ENCODE measurements at places on chromosomes 6 and 20.

- DNase-seq: no peak
Observed at GRCh38 chr20:6857927-6858326, 90.4 kb downstream of the BMP2 start.

- DNase-seq: peak; percentile 37
Observed at GRCh38 chr6:137353346-137353745, 134.2 kb upstream of the IFNGR1 start.

GRCh38 chr20:20498076-20498861, 130.4 kb downstream of the INSM1 start:
- DNase-seq: no peak

- DNase-seq: no peak
Observed at GRCh38 chr6:167306401-167306998, 15.4 kb downstream of the UNC93A start.

DNA sequence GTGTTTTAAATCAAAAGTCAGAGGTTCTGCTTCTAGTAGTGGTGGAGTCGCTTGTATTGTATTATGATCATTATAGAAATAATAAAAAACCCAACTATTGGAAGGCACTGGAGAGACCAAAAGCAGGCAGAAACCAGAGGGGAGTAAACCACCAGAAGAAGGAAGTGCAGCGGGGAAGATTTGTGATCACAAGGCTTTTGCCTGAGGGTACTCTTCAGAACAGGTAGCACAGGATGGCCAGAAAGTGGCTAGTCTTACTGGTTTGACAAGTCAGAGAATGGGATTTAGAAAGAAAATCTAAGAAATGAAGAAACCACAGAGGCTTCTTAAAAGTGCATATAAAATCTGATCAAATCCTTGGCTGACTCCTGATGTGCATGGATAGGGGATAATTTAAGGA, 24.0 kb downstream of the MAPK13 start:
- no peak for DNase-seq

DNA sequence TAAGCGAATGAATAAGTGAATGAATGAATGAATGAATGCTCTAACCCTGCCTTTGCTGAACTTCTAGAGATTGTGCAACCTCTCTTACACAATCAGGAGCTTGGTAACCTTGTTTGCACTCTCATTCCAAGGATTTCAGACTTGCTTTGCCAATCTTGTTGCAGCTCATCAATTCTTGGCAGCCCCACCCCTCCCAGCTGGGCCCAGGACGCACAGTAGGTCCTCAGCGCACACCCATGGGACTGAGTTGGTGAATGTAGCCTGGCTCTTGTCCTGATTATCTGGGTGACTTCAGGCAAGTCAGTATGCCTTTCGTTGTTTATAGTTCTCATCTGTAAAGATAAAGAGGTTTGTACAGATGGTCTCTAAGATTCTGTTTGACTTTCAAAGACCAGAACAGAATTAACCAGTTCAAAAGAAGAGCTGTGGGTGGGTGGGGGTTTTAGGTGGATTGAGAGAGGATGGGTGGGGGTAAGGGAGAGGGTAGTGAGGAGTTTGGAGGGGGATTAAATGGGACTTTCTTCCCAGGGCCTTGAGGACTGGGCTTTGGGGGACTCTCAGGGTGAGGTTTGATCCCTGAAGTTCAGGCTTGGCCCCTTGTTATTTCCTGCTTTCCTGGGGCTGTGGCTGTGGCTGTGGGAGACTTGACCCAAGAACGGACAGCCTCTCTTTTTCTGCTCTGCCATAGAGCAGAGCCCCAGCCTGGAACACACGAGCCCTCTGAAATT, 33.2 kb downstream of the VEGFA start:
- no peak for DNase-seq

GRCh38 chr20:25148181-25148981, 47.1 kb upstream of the ENTPD6 start:
- DNase-seq: peak; percentile 48

- no peak for DNase-seq
Observed at GRCh38 chr20:12466915-12467314, 541.9 kb upstream of the SPTLC3 start.

DNA sequence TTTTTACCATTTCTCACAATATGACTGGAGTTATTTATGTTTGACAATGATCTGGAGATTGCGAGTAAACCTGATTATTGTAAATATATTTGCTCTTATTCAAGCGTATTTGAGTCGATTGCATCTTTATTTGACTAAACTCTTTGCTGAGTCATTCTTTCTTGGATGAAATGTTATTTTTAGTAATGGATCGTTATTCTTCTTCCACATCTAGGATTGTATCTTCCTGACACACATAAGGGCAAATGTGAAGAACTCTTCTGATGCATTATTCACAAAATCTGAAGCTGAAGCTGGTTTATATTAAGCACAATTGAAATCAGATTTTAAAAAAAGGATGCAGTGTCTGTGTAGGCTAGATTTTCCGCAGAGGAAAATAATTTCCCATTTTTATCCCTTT, 68.2 kb downstream of the SEL1L2 start:
- no peak for DNase-seq

DNA sequence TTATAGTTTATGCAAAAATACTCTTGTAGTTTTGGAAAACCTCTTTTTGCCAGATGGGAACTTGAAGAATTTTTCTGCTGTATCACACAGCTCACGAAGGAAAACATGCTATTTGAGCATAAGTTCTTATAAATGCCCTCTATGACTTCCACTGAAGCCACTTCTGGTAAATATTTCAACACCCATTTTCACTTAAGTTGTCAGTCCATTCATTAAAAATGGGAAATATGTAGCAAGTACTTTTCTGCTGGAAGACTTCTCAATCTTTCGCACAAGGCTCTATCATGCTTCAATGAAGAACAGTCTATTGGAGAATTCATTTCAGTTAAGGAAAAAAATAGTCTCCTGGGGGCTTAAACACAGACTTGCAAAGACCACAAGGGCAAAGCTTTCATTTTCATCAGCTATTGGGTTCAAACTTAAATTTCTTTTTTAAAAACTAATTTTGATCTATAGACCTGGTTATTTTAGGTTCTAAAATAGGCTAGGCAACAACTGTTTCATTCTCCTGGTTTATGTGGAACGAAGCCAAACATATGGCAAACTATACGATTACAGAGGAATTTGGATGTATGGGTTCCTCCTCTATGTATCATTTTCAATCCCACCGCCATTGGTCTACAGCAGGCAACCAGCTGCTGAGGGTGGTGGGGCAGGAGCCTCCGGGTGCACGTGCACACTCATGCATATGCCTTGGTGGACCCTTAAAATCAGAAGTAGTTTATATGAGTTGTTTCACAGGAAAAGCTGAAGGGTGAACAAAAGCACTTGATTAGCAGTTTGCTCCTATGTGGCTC, 38.7 kb downstream of the LAMA4 start:
- DNase-seq: no peak

DNA sequence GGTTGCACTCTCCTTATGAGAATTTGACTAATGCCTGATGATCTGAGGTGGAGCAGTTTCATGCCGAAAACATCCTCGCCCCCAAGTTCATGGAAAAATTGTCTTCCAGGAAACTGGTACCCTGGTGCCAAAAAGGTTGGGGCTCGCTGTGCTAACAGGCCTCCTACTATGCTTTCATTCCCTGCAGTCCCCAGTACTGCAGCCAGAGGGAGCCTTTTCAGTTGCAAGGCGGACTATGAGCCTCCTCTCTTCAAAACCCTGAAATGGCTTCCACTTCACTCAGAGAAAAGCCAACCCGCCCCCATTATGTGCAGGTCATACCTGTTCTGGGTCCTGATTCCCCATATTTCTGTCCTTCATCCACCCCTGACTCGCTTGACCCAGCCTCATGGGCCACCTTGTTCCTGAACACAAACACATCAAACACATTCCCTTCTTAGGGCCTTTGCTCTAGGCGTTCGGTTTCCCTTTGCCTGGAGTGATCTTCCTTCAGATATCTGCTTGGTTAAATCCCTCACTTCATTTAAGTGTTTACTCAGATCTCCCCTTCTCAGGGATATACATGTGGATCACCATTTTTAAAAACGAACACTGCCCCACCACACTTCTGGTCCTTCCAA, 173.7 kb downstream of the PHACTR1 start:
- no peak for DNase-seq

DNA sequence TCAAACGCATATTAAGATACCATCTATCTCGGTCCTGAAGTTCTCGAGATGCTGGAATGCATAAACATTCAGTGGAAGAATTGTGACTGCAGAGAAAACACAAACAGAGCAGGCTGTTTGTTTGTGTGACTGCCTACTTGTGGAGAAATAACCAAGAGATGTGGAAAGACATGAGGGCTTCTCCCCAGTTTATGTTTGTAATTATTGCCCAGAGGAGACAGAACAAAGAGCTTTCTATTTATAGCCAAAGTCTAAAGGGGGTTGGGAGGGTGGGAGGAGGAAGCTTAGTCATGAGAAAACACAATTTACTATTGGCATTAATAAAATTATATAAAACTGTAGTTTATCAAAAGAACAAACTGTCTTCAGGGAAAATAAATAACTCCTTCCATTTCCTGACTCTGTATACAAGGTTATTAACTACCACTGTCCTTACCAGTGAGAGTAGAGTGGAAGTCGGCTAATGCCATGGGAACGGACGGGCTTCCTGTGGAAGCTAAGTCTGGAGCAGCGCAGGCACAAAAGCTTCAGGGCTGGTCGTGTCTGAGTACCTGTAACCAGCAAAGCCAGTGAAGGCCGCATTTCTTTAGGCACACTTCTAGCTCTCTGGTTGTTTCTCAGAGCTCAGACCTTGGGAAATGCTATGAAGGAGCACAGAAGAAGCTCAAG, 200.2 kb upstream of the SUPT3H start:
- no peak for DNase-seq

DNA sequence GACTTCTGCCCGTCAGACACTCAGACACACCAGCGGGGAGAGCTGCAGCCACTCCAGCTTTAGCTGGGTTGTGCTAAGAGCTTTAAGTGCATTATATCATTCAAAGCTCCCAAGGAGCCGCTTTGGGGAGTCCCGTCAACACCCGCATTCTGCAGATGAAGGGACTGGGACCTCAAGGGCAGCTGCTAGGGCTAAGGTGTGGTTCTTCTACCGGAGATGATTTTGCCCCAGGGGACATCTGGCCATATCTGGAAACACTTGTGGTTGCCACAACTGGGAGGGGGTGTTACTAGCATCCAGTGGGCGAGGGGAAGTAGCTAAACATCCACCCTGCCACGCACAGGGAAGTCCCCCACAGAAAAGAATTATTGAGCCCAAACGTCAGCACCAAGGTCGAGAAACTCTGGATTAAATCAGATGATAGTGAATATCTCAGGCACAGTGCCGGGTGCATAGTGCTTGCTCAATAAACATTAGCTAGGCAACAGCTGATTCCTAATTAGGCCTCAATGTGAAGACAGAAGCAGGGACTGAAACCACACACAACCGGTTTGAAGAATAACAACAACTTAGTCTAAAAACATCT, 29.6 kb downstream of the PMEPA1 start:
- DNase-seq: no peak

DNA sequence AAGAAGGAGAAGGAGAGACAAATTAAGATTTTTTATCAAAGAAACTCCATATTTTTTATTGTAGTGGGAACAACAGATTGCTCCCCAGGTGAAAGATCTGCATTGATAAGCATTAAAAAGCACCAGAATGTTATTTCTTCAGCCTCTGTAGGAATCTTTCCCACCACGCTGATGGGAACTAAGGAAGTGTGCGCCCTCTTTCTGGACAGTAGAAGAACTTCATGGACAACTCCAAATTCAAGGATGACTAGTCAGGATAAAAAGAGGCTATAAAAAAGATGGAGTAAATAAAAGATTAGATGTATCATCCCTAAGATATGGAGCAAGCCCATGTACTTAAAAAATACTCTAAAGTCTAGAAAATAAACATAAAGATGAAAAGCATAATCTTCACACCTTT, 45.8 kb upstream of the PAK5 start:
- no peak for DNase-seq

DNA sequence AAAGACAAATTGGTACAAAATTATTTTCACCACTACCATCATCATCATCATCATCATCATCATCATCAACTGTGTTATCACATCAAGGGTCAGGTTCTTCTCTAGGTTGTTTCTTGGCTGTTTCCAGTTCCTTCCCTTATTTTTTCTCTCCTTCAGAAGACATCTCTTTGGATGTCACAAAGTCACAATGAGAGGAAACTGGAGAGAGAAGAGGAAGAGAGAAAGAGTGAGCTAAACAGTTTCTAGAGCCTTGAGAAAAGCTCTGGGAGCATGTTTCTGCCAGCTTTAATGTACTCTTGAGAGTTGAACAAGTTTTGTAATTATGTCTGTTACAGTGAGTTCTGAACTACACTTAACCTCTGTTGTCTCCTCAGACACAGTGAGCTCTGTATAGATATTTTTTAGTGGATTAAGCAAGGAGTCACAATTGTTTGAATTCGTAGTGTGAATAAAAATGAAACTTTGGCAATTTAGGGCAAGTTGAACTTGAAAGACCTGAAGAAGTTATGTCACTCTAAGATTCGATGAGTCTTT, 123.0 kb upstream of the AKIRIN2 start:
- no peak for DNase-seq

All from T-helper 1 cell (primary cell).